ENCODE measurements at places on chromosomes 13 and 19.

- no peak for DNase-seq
Measured at GRCh38 chr19:6288737-6289136, 9.0 kb upstream of the MLLT1 start.

DNA sequence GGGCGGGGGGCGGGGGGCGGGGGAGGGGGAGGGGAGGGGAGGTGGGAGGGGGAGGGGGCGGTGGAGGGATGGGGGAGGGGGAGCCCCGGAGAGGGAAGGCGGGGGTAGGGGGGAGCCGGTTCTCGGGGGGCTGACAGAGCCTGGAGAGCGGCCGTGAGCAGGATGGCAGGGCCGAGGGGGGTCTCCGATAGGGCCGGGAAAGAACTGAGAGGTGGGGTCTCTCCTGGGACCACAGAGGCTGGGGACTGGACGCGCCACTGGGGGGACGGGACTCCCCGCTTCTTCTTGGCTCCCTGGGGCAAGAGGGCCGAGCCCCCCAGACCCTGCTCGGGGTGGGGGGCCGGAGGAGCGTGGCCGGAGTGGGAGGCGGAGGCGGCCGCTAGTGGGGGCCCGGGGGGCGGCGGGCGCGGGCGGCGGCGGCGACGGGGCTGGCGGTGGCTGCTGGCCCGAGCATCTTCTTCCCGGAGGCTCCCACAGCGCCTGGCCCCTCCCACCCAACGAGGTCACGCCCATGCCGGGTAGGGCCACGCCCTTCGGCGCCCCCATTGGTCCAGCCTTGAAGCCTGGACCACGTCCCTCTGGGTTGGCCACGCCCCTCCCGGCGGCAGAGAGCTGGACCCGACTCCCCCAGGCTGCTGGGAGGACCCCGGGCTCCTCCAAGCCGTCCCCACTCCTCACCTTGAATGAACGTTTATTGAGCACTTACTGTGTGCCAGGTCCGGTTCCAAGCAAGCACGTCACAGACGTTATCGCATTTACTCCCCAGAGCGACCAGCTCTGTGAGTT lies at the start of gene NOVA2:
Gene NOVA2 (minus strand): TSS at position 313 of the 786 bp plus-strand sequence. CDS start 514 bp downstream, outside the sequence.
- DNase-seq = no peak

GRCh38 chr19:12984683-12985048 lies 10.6 kb upstream of the NFIX start:
- no peak for DNase-seq

GRCh38 chr19:18612051-18612771 lies 459 bp upstream of the TMEM59L start:
- no peak for DNase-seq

GRCh38 chr13:78680115-78680561 lies 21.2 kb upstream of the OBI1 start:
- no peak for DNase-seq

All from activated CD4-positive, alpha-beta T cell treated with anti-CD3 and anti-CD28 coated beads for 24 hours (primary cell).